Transverse colon (tissue), 4 donors: ENCODE measurements at places on chromosomes 12 and 14. TPM values are rescaled to one million over a fixed set of nuclear protein-coding genes. Genes with fewer than 3 reads are reported as not detected.

TAS2R30 gene
- total RNA-seq, result 23.2 TPM

BCL2L14 gene
- 50.1 TPM for total RNA-seq

GRCh38 chr12:97038834-97039233 lies 131.8 kb downstream of the NEDD1 start:
- H3K4me1 ChIP-seq, result no peaks in the 10 kb centered on the region
- H3K4me3 ChIP-seq, result no peak overlapping the region
- no peaks in the 10 kb centered on the region for H3K27me3 ChIP-seq

GRCh38 chr14:105340821-105341733 lies 26.5 kb downstream of the PACS2 start:
- H3K36me3 ChIP-seq, result no peaks in the 10 kb centered on the region
- H3K4me3 ChIP-seq, result no peak overlapping the region
- no peaks in the 10 kb centered on the region for H3K27me3 ChIP-seq
- H3K4me1 ChIP-seq, result no peaks in the 10 kb centered on the region
- H3K27ac ChIP-seq, result no peak overlapping the region

DNA sequence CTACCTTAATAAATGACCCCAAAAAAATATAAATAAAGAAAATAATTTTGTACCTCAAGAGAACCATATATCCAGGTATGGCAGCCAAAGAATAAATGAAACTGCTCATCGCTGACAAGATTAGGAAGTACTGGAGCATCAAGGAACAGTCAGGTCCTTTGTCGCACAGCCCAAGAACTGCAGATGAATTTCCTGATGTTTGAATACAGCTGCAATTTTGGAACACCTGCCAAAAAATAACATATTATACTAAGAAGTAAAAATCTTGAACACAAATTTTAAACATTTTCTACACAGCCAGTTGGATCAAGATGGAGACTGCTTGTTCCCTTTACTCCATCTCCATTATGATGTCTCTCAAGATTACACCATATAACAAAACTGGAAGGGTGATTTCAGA lies 42.6 kb downstream of the SLCO1A2 start:
- H3K27me3 ChIP-seq, result no peaks in the 10 kb centered on the region
- H3K36me3 ChIP-seq, result no peaks in the 10 kb centered on the region
- no peaks in the 10 kb centered on the region for H3K4me1 ChIP-seq
- H3K4me3 ChIP-seq, result no peak overlapping the region
- no peak for DNase-seq
- no peak overlapping the region for H3K27ac ChIP-seq

GRCh38 chr14:101729382-101729781 lies 32.1 kb upstream of the PPP2R5C start:
- peaks cover 21% of the 10 kb centered on the region for H3K4me1 ChIP-seq
- DNase-seq, result no peak
- H3K27ac ChIP-seq, result no peak overlapping the region
- no peak overlapping the region for H3K4me3 ChIP-seq

- no peak overlapping the region for H3K4me3 ChIP-seq
- H3K27ac ChIP-seq, result no peak overlapping the region
- no peak for DNase-seq
- no peaks in the 10 kb centered on the region for H3K4me1 ChIP-seq
- peaks cover 76% of the 10 kb centered on the region for H3K27me3 ChIP-seq
These were observed 44.7 kb upstream of the GALNT9 start for GRCh38 chr12:132373901-132374611.

- no peak for DNase-seq
- no peak overlapping the region for H3K4me3 ChIP-seq
- H3K4me1 ChIP-seq, result peaks cover 48% of the 10 kb centered on the region
- H3K27ac ChIP-seq, result peak overlapping the region; percentile 98
- no peaks in the 10 kb centered on the region for H3K27me3 ChIP-seq
- no peaks in the 10 kb centered on the region for H3K36me3 ChIP-seq
These were observed 16.5 kb downstream of the SCNN1A start for GRCh38 chr12:6358881-6359280.

GRCh38 chr12:87425942-87426554 lies 603.2 kb downstream of the C12orf50 start:
- no peaks in the 10 kb centered on the region for H3K27me3 ChIP-seq
- H3K4me1 ChIP-seq, result no peaks in the 10 kb centered on the region

DNA sequence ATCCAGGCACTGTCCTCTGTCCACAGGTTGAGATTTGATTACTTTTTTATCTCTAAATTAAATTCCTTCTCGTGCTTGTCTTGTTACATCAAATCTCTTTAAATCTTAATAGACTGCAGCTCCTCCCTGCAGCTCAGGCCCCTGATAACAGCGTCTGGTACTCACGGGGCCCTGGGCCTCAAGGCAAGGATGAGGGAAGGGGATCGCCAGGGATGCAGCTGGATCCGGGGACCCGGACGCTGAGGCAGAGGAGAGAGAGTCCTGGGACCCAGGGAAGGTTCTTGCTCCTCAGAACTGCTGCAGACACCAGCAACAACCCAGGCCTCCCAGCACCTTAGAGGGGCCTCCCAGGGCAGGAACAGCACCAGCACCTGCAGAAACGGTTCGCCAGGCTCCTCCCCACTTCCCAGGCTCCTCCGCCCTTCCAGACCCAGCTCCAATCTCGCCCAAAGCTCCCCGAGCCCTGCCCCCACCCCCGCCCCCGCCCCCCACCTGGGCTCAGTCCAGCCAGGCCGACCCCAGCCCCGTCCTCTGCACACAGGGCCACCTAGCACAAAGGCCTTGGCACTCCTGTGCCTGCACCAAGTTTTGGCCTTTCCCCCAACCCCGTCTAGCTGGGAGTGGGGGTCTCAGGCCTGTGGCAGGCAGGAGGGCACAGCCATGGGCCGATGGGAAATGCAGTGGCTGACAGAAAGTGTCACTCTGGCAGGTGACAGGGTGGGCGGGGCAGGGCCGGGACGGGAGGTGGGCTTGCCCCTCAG lies 60.3 kb upstream of the GALNT9 start:
- H3K4me1 ChIP-seq, result no peaks in the 10 kb centered on the region
- no peaks in the 10 kb centered on the region for H3K36me3 ChIP-seq
- no peak overlapping the region for H3K27ac ChIP-seq
- peaks cover 59% of the 10 kb centered on the region for H3K27me3 ChIP-seq
- H3K4me3 ChIP-seq, result no peak overlapping the region

GRCh38 chr12:90010089-90010488 lies 301.5 kb upstream of the ATP2B1 start:
- H3K27me3 ChIP-seq, result no peaks in the 10 kb centered on the region
- no peak for DNase-seq
- H3K4me1 ChIP-seq, result no peaks in the 10 kb centered on the region
- H3K36me3 ChIP-seq, result no peaks in the 10 kb centered on the region
- no peak overlapping the region for H3K4me3 ChIP-seq

GRCh38 chr14:97230051-97230450 lies 432.9 kb downstream of the VRK1 start:
- H3K4me3 ChIP-seq, result no peak overlapping the region
- no peak for DNase-seq
- no peaks in the 10 kb centered on the region for H3K27me3 ChIP-seq
- no peak overlapping the region for H3K27ac ChIP-seq
- H3K4me1 ChIP-seq, result no peaks in the 10 kb centered on the region

DNA sequence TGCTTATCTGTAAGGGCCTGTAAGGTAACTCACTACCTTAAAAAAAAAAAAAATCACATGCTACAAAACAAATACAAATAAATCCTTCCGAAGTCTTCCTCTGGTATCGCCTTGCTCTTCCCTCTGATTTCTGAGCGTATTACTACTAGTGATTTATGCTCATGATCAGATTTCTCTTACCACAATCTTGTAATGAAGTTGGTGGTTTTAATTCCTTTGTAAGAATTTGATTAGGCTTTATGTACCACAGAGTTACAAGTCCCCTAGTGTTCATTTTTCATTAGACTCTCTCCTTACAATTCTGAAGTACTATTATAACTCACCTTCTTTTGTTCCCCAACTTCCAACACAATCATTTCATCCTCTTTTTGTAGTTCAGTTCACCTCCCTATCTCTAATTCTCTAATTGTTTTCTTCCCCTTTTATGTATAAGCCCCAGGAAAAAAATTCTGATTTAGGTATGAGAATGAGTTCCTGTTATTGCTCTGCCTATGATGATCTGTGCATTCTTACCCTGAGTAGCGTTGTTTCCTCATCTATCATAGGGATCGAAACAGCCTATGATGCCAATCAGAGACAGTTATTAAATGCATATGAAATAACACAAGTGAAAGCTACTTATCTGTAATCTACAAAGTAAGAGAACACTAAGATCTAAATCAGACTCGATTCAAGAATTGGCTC lies 81.5 kb downstream of the EPS8 start:
- peak overlapping the region; percentile 11 for H3K27ac ChIP-seq
- no peaks in the 10 kb centered on the region for H3K27me3 ChIP-seq
- H3K4me3 ChIP-seq, result no peak overlapping the region

DNA sequence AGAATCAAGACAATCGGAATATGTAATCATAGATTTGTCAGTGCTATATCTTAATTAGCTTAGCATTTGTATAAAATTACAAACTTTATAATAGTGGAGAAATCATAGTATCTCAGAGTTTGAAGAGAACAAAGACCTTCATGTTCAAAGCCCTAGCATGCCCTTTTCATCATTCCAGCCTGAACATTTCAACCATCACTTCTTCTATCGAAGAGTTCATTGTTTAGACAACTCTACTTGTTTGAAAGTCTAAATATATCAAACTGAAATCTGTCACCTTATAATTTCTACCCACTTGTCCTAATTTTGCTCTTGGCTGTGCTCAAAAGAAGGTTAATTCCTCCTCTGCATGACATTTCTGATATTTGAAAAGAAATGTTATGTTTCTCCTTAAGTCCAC lies 325.9 kb downstream of the GPHN start:
- H3K27ac ChIP-seq, result no peak overlapping the region
- H3K4me3 ChIP-seq, result no peak overlapping the region
- H3K36me3 ChIP-seq, result no peaks in the 10 kb centered on the region
- no peak for DNase-seq
- no peaks in the 10 kb centered on the region for H3K27me3 ChIP-seq
- H3K4me1 ChIP-seq, result no peaks in the 10 kb centered on the region

DNA sequence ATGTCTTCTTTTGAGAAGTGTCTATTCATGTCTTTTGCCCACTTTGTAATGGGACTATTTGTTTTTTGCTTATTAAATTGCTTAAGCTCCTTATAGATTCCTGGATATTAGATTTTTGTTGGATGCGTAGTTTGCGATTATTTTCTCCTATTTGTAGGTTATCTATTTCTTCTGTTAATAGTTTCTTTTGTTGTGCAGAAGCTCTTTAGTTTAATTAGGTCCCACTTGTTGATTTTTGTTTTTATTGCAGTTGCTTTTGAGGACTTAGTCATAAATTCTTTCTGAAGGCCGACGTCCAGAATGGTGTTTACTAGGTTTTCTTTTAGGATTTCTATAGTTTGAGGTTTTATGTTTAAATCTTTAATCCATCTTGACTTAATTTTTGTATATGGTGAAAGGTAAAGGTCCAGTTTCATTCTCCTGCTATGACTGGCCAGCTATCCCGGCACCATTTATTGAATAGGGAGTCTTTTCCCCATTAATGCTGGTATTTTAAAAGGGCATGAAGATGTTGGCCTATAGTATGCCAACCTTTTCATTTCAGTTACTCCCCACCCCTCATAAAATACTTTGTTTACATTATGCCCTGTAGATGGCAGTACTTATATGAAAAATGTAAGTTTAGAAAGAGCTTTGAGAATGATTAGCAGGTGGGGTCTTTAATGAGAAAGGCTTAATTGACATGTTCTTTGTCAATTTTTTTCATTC lies 62.9 kb upstream of the PSMA6 start:
- H3K36me3 ChIP-seq, result no peaks in the 10 kb centered on the region
- no peaks in the 10 kb centered on the region for H3K27me3 ChIP-seq
- no peak overlapping the region for H3K4me3 ChIP-seq
- DNase-seq, result no peak

GRCh38 chr12:4274396-4275015 lies 944 bp downstream of the CCND2 start:
- H3K27ac ChIP-seq, result peak overlapping the region; percentile 94
- peaks cover 71% of the 10 kb centered on the region for H3K4me1 ChIP-seq
- DNase-seq, result no peak
- H3K27me3 ChIP-seq, result no peaks in the 10 kb centered on the region

DNA sequence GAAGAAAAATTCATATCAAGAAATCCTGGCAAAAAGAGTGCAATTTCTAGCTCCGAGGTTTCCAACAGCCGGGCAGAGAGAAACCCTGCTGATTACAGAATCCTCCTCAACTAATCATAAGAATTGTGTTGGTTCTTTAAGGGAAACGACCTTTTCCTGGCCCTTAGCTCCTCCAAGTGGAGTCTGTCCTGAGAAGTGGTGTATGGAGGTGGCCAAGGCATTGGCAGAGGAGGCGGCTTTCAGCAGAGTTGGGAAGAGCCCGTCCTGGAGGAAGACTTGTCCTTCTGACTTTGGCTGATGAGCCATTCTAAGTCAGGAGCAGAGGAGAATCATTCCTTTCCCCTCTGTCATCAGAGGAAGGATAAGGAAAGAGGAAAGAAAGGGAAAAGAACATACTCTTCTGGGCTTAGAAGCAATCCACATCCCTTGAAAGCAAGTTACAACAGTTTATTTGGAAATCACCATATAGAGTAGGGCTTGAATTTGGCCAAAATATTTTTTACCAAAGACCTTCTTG lies 46.5 kb upstream of the PTCSC3 start:
- no peak overlapping the region for H3K4me3 ChIP-seq
- no peaks in the 10 kb centered on the region for H3K36me3 ChIP-seq
- H3K27ac ChIP-seq, result no peak overlapping the region
- H3K27me3 ChIP-seq, result no peaks in the 10 kb centered on the region
- H3K4me1 ChIP-seq, result no peaks in the 10 kb centered on the region

GRCh38 chr12:82555699-82556098 lies 131.0 kb upstream of the TMTC2 start:
- no peaks in the 10 kb centered on the region for H3K4me1 ChIP-seq
- no peaks in the 10 kb centered on the region for H3K27me3 ChIP-seq
- H3K36me3 ChIP-seq, result no peaks in the 10 kb centered on the region
- H3K27ac ChIP-seq, result no peak overlapping the region

DNA sequence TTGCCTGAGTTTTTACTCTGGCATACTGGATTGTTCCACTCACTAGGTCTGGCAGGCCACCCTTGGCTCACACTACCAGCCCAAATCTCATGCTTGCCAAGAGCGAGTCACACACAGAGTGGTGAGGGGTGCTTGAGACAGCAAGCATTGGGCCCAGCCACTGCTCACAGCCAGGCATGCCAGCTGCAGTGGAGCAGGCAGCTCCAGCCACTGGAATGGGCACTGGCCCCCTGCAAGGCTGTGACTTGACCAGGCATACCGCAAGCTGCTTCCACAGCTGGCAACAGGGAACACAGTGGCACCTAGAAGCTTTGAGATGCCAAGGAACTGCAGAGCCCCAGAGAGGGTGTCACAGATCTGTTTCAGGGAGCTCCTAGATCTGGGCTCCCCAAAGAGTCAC lies 488.5 kb downstream of the LRFN5 start:
- H3K4me1 ChIP-seq, result no peaks in the 10 kb centered on the region
- no peak overlapping the region for H3K27ac ChIP-seq
- H3K36me3 ChIP-seq, result no peaks in the 10 kb centered on the region
- H3K4me3 ChIP-seq, result no peak overlapping the region
- H3K27me3 ChIP-seq, result no peaks in the 10 kb centered on the region
- no peak for DNase-seq

- DNase-seq, result no peak
- no peaks in the 10 kb centered on the region for H3K36me3 ChIP-seq
- no peaks in the 10 kb centered on the region for H3K4me1 ChIP-seq
- H3K4me3 ChIP-seq, result no peak overlapping the region
These were observed 327.6 kb upstream of the CLEC14A start for GRCh38 chr14:38583471-38583870.

GRCh38 chr14:73988065-73988464 lies 31.0 kb downstream of the ENTPD5 start:
- H3K27me3 ChIP-seq, result no peaks in the 10 kb centered on the region
- no peak overlapping the region for H3K27ac ChIP-seq
- H3K36me3 ChIP-seq, result no peaks in the 10 kb centered on the region
- no peaks in the 10 kb centered on the region for H3K4me1 ChIP-seq
- DNase-seq, result no peak
